ENCODE measurements at places on chromosomes 12 and 14.
A peak's percentile ranks its signal among the peaks of the same experiment; 100 is the strongest.

- DNase-seq, result no peak
These were observed 71.1 kb downstream of the PPP1R36 start for GRCh38 chr14:64620910-64621309.

DNA sequence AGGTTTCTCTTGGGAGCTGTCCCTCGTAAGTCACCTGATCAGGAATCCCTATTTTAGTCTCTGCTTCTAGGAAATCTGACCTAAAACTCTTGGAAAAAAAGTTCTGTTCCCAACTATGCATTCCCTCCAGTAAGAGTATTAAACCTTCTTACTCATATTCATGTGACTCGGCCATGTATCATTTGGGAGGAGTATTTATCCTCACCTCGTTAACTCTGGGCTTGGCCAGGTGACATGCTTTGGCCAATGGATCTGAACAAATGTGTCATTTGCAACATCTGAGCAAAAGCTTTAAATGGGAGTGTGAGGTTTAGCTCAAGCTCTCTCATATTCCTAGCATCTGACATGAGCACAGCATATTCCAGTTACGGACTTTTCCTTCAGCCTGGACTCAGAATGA is 226.8 kb downstream of the NUAK1 start:
- no peak for DNase-seq

GRCh38 chr12:12546314-12546772 is 16.3 kb downstream of the DUSP16 start:
- DNase-seq, result no peak

- DNase-seq, result no peak
These were observed 8.7 kb upstream of the PLEKHA5 start for GRCh38 chr12:19120795-19121194.

DNA sequence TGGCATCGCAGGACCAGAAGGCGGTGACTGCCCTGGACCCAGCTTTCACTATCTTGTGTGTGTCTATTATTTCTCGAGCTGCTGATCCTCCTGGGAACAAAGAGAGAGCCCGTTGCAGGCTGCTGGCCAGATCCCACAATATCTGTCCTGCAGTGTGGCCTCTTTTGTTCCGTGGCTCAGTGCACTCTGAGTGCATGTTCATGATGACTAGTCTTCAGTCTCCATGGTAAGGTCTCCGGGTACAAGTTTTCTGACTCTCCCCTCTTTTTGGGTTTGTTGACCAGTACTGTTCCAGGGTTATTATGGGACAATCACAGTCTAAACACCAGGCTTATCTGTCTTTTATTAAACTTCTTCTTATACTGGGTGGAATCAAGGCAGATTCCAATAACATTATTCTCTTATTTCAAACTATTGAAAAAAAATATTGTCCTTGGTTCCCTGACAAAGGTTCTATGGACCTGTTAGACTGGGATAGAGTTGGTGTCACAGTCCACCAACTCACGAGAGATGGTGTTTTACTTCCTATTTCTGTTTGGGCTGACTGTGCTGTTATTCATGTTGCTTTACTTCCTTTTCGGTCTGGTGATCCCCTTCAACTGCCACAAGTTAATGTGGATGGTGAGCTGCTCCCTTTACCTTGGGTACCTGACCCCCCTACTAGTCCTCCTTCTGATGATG is 192.9 kb upstream of the ALG10B start:
- no peak for DNase-seq

DNA sequence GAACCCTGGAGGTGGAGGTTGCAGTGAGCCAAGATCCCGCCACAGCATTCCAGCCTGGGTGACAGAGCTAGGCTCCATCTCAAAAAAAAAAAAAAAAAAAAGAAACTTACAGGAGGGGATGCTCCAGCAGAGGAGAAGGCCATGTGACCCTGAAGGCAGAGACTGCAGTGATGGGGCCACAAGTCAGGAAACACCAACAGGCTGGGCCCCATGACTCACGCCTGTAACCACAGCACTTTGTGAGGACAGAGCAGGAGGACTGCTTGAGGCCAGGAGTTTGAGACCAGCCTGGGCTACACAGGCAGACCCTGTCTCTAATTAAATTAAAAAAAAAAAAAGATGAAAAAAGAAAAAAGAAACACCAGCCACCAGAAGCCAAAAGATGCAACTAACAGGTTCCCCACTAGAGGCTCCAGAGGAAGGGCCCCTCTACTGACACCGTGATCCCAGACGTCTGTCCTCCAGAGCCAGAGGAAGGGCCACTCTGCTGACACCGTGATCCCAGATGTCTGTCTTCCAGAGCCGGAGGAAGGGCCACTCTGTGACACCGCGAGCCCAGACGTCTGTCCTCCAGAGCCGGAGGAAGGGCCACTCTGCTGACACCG is 9.1 kb upstream of the GLT1D1 start:
- peak; percentile 71 for DNase-seq

- no peak for DNase-seq
These were observed 202.1 kb downstream of the NOVA1 start for GRCh38 chr14:26395726-26396125.

DNA sequence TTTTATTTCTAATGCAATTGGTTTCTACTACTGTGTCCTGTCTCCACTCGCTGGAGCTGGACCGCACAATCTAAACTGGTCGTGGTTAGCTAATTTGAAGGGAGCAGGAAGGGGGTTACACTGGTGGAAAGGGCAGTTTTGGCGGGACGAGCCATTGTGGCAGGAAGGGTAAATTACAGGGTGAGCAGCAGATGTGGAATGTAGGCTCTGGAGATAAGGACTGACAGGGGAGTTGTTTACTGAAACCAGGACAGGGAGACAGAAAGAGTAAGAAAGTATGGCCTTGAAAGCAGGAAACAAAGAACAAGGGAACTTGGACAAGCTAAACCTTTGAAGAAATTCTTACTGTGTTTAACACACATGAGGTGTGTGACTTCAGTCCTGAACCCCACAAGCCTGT is 147.8 kb downstream of the ATXN7L3B start:
- DNase-seq, result no peak

GRCh38 chr12:88546853-88547252 is 33.4 kb downstream of the KITLG start:
- DNase-seq, result no peak

DNA sequence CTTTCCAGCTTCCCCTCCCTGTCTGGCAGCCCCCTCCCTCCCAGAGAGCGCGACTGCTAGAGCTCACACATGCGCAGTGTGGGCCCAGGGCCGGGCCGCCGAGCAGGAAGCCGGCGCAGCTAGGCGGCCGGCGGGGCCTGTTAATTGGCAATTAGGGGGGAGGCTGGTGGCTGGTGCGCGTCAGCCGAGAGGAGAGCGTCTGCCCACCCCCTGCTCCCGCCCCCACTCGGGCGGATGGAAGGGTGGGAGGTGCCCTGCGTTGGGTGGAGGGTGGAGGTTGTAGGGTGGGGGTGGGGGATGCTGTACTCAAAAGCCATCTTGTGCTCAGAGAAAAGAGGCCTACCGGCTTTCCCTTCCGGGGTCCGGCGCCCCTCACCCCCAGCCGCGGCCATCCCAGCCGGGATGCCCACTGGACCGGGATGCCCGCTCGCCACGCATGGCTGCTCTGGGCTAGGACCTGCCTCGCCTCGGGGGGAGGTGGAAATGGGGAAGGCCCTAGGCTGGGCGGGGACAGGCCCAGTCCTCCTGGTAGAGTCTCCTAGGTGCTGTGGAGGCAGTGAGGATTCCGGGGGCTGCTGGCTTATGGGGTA is 9.2 kb downstream of the HOXC8 start:
- DNase-seq, result peak; percentile 86
